Stimulated activated CD4-positive, alpha-beta T cell treated with anti-CD3 and anti-CD28 coated beads, Interleukin-15, amount 100 ng/mL, for 1 hour (primary cell): ENCODE measurements at places on chromosomes 12 and 14.

DNA sequence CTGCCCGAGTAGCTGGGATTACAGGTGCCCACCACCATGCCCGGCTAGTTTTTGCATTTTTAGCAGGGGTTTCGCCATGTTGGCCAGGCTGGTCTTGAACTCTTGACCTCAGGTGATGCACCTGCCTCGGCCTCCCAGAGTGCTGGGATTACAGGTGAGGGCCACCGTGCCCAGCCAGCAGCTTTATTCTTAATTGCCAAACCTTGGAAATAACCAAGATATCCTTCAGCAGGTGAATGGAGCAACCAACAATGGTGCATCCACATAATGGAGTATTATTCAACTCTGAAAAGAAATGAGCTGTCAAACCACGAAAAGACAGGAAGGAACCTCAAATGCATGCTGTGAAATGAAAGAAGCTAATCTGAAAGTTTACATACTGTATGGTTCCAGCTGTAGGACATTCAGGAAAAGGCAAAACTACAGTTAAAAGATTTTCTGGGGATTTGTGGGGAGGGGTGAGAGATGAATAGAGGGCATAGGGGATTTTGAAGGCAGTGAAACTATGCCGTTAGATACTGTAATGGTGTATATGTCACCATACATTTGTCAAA lies 118.8 kb upstream of the CCND2 start:
- no peak for DNase-seq

- no peak for DNase-seq
Measured at GRCh38 chr12:124744659-124745464, 118.8 kb downstream of the SCARB1 start.

DNA sequence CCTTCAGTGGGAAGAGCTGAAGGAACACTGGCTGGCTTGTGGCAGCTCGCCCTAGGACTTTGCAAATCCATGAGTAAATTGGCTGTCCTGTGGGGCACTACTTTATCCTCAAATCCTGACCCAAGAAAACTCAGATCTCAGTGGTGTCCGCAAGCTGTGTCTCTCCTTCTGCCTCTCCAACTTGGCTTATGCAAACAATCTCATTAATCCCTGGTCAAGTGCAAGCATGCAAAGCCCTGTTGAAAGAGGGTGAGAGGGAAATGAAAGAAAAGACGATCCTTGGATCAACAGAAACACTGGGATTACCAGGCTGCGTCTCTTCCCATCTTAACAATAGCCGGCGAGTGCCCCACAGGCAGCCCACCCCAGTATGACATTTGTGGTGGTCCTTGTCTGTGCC lies 901.6 kb downstream of the BCL11B start:
- DNase-seq = no peak

GRCh38 chr14:81206115-81206514 lies 14.6 kb downstream of the GTF2A1 start:
- DNase-seq = no peak

- no peak for DNase-seq
Measured at GRCh38 chr12:67922245-67922644, 67.0 kb upstream of the IFNG-AS1 start.

DNA sequence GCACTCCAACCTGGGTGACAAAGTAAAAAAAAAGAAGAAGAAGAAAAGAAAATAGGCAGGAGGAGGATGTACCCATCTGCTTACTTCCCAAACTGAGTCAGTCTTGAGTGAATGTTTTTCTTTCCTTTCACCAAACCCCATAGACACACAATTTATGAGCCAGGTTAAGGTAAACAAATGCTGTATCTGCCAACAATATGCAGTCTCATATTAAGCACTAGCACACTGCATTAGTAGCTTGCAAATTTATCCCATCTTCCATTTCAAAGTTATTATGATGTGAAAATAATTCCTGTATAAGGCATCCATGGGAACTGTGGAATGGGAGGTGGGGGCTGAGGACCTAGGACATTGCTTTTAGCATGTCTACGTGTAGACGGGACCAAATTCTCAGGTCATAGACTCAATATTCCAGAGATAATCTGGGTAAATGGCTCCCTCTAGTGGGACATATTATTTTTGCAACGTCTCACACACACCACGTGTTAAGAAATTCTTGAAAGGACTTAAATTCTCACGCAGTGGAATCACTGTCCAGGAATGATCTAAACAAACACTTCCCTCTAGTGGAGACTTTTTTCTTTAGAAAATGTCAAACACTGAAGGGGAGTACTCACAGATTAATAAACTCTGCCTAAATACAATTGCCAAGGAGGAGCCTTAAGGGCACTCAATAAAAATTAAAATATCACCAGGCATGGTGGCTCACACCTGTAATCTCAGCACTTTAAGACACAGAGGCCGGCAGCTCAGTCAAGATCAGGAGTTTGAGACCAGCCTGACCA lies 17.1 kb upstream of the OR10P1 start:
- no peak for DNase-seq
